Mesenteric fat pad (tissue), 1 donor: ENCODE measurements at places on chromosomes 1 and 21. TPM values are rescaled to one million over a fixed set of nuclear protein-coding genes. Genes with fewer than 3 reads are reported as not detected.

The NDUFV3 gene
- total RNA-seq, result 40.8 TPM

The ARHGAP29 gene
- 56.3 TPM for total RNA-seq

DNA sequence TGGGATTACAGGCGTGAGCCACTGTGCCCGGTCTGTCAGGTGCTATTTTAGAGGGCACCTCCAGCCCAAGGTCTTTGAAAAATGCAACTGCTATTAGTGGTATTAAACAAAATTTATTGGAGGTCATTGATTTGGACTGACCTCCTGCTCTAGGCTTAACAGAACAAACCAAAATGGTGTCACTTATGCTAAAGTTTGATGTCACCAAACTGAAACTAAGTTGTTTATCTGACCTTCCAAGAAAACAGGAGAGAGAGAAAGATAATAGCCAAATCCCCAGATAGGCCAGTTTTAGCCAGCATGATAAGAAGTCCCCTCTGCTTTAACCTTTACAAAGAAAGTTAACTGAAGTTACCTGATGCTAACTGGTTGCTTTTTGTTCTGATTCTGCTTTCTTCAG is 8.1 kb upstream of the INAVA start:
- DNase-seq, result no peak

The EDN2 gene
- total RNA-seq, result not detected

- DNase-seq, result no peak
Measured at GRCh38 chr1:162193221-162193620, 123.7 kb downstream of the NOS1AP start.

The C8A gene
- not detected for total RNA-seq

GRCh38 chr1:156866249-156866909 is 5.7 kb downstream of the NTRK1 start:
- no peak for DNase-seq

The LCE1D gene
- not detected for total RNA-seq

GRCh38 chr1:212774584-212774983 is 17.0 kb downstream of the NSL1 start:
- no peak for DNase-seq
